CD4-positive, alpha-beta T cell treated with Interleukin-4 for 1 hour (primary cell): ENCODE measurements at places on chromosomes 4 and X.

- DNase-seq, result no peak
These were observed 371.0 kb downstream of the BCOR start for GRCh38 chrX:39726771-39727170.

DNA sequence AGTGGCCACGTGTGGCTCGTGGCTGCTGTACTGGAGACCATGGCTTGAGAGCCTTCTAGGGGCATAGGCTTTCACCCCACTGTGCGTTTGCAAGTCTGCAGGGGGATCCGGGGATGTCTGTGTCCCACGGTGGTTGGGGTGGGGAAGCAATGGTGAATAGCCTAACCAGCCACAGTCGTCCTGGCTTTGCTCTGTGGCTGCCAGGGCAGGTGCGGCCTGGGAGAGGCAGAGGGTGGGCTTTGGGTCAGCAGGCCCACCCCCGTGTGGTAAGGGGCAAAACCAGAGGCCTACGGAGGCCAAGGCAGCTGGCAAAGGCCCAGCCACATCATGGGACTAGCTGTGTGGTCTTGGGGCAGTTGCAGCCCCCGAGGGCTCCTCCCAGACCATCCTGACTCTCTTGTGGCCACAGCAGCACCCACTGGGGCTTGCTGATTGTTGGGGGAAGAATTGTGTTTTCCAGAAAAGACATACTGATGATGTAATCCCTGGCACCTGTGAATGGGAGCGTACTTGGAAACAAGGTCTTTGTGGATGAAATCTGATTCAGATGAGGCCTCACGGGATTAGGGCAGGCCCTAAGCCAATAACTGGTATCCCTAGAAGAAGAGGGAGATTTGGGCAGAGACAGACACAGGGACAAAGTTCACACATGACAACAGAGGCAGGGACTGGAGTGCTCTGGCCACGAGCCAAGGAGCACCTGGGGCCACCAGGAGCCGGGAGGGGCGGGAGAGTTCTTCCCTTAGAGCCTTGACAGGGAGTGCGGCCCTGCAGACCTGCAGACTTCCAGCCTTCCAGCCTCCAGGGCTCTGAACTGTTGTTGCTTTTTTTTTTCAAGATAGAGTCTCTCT is 2.9 kb downstream of the CPZ start:
- DNase-seq, result no peak

DNA sequence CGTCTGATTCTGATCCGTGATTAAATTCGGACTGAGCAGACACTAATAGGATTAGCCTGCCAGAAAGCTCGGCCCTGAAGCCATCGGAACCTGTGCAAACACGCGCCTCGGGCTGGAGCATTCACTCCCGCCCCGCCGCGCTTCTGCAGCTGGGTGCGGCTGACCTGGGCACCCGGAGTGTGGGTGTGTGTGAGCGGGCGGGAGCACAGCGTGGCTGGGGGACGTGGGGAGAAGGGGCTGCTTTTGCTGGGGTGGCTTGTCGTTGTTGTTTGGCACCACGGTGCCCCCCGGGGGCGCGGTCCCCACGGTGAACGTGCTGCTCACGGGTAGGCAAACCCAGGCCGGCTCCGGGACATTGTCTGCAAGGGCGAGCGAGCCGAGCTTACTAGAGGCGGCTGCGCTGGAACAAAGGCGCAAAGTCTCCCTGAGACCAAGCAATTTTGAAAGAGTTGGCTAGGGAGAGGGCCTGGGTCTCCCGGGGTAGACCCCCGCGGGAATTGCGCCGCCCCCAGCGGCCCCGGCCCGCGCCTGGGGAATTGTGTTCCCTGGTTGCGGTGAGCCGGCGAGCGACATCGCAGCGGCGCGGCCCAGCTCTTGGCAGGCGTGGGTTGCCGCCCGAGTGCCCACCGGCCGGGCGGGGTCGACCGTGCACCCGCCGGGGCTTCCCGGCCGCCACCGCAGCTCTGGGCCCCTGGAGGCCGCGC is 1.4 kb downstream of the MAMLD1 start:
- DNase-seq, result peak; percentile 8

- DNase-seq, result peak; percentile 29
These were observed 46.1 kb downstream of the GRK4 start for GRCh38 chr4:3009422-3009821.

DNA sequence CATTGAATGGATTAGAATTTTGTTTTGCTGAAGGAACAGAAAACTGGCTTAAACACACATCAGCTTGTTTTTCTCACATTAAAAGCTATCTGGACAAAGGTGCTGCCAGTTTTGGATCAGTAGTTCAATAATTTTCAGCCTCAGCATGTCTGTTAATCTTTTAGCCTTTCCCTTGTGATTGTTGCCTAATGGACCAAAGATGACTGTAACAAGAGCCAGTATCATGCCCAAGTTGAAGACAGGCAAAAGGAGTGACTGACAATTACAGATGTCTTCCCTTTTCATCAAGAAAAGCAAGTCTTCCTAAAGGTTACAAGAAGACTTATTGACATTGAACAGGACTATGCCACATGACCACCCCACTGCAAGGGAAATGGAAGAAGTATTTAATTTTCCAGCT is 419.7 kb downstream of the MAPK10 start:
- DNase-seq, result no peak

DNA sequence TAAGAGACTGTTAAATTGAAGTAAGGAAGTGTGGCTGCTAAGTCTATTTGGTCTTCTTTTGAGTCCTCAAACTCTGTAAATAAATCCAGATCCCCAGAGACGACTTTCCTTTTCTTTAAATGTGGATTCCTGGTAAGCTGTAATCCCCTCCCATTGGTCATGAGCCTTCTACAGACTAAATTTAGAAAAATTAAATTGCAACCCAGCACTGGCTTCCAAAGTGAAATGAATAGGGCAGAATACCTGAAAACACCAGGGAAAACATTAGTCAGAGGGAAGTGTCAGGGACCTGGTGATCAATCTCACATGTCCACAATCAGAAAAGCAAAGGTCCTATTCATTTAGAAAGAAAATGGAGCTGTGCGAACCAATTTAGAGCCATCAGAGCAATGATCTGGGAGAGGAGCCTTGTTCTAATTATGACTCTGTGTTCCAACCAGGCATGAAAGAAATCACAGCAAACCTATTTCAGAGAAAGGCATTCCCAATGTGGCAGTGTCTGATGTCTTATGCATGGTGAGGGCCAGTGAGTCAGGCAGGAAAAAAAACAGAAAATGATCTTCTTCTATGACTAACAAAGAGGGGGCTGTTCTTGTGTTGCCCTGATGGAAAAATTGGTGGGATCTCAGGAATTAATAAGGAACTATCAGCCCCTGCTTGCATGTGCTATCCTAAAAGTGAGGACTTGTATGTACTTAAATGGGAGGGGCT is 19.8 kb upstream of the CCDC149 start:
- DNase-seq, result no peak

GRCh38 chr4:96675896-96676295 is 836.0 kb downstream of the PDHA2 start:
- DNase-seq, result no peak
